ENCODE measurements at places on chromosomes 5 and 9.

DNA sequence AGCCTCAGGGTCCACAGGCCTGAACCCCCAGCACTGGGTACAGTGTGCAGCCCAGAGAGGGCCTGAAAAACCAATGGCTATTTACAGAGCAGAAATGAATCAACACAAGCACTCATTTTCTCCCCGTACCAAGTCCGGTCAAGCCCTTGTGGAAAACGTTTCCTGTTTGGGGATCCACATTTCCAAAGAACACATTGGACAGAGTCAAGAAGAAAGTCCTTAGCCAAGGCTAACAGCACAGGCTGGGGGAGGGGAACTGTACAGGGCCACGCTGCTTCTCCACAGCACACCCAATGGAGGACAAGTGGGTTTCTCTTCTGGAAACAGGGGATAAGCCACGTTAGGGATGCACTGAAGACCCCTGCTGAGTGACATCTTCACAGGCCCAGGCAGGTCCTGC, 62.3 kb downstream of the NSUN2 start:
- no peak for DNase-seq

- no peak for DNase-seq
These were observed 1.4 kb upstream of the PHF24 start for GRCh38 chr9:34956648-34957047.

- peak; percentile 73 for DNase-seq
These were observed 686.5 kb upstream of the DMAC1 start for GRCh38 chr9:8486095-8486494.

DNA sequence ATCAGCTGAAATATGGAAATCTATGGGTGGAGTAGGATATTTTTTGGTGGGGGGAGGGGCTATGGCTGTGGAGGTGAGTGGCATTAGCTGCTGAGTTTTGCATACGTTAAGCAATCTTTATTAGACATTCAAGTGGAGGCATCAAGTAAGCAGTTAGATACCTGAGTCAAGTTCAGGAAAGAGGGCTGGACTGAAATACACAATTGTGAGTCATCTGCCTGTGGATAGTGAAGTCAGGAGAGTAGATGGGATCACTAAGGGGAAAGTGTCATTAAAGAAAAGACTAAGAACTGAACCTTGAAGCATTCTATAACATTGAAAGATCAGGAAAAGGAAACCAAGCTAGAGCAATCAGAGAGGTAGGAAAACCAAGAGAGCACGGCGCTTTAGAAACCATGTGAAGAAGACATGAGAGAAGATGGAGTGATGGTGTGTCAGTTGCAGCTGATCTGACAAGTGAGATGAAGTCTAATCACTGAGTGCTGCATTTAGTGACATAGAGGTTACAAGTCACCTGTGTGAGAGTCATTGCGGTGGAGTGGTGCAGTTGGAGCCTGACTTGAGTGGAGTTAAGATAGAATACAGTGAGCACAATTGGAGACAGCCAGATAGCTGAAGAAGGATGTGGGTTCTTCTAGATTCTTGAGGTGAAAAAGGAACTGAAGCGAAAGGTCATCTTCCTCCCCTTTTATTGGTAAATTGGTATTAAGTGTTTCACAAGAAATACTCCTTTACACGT, 88.7 kb downstream of the PIP5K1B start:
- DNase-seq: no peak

DNA sequence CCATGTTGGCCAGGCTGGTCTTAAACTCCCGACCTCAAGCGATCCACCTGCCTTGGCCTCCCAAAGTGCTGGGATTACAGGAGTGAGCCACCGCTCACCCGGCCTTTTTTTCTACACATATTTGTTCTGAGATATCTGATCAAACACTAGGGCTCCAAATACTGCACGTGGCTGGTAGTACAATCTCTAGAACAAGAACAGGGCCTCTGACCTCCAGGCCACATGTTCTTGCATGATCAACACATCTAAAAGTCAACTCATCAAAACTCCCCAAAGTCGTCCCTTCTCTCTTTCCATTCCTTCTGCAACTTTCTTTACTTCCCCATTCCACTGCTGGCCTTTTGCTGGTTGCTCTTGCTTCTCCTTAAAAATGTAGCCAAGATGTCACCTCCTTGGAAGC, 113.3 kb upstream of the LHFPL2 start:
- DNase-seq: no peak

- DNase-seq: no peak
These were observed 5.7 kb downstream of the MAPKAP1 start for GRCh38 chr9:125701351-125701750.

- no peak for DNase-seq
These were observed 168.2 kb downstream of the ARHGAP26 start for GRCh38 chr5:142938266-142938880.

GRCh38 chr5:179732918-179733771, 523 bp downstream of the MAML1 start:
- DNase-seq: peak; percentile 63

DNA sequence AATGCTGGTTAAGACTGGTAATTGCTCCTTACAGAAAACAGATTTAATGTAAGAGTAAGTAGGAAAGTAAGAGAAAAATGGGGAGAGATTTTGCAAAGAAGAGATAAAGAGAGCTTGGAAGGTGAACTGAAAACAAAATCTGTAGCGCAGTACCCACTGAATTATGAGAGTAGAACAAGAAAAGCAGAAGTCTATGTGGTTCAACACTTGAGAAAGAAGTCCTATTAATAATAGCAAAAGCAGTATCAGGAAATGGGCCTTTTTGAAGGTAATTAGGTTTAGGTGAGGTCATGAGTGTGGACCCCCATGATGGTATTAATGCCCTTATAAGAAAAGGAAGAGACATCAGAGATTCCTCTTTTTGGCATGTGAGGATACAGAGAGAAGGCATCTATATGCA, 460.6 kb downstream of the CETN3 start:
- DNase-seq: no peak

DNA sequence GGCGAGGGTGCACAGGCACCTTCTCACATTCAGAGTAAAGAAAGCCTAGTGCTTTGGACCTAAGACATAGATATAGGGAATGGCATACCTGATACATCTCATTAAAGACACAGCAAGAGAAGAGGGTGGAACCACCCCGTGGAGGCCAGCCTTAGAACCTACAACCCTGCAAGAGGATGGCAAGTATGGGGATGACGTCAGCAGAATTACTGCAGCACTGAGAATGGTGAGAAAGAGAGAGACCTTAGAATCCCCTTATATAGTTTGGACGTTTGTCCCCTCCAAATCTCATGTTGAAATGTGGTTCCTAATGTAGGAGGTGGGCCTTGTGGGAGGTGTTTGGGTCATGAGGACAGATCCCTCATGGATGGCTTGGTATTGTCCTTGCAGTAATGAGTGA, 28.2 kb upstream of the ADCY2 start:
- DNase-seq: no peak

DNA sequence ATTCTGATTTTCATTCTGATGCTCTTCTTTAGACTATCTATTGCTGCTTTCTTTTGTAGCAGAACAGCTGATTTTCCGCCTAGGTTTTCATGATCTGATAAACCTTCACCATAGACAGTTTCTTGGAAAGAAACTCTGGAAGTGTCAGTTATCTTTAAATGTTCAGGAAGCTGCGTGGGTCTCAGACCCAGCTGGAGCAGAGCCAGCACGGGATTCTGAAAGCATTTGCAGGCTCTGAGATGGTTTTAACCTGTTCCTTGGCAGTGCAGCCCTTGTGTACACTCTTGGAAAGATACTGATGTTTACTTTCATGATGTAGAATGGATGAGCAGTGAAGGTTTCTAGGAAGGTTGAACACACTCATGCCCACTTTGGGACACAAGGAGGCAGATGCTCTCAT, 178.0 kb upstream of the DMRT1 start:
- DNase-seq: no peak

DNA sequence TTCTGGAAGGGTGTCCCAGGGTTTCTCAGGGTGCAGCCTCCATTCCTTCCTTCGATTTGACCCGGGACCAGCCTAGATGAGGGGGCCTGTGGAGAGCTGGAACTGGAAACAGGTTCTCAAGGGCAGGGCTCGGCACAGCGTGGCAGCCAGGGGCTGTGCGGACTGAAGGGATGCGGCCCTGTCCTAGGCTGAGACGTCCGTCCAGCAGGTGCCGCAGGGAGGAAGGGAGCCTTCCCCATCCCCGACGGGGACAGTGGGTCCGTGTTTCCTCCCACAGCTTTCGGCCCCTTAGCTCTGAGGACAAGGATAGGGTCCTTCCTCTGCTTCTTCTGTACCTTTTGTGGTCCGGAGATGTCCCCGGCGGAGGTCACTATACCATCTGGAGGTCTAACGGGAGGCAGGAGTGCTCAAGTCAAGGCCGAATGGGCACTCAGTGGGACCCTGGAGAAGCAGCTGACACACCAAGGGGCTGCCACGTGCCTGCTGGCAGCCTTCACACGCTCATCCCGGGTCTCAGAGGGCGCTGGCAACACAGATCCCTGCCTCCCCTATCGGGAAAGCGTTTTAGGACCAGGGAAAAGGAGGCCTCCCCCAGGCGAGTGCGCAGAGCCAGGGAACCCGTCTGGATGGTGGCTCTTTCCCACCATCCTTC, 49.9 kb downstream of the USP20 start:
- no peak for DNase-seq

GRCh38 chr5:75498208-75498777, 13.1 kb downstream of the CERT1 start:
- DNase-seq: no peak

DNA sequence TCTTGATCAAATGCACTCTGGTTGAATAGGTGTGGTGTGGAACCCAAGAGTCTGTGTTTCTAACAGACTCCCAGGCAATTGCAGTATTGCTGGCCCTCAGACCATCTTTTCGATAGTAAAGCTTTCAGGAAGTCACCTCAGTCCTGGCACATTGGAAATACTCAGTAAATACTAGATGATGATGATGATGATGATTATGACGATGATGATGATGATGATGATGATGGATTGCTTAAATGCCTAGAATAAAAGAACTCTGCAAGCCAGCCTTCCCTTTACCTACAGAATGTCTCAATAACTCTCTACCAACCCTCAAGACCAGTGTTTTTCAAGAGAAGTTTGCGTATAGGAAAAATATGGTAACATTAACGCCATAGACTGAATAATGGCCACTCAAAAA, 268.0 kb downstream of the DNAH5 start:
- no peak for DNase-seq

DNA sequence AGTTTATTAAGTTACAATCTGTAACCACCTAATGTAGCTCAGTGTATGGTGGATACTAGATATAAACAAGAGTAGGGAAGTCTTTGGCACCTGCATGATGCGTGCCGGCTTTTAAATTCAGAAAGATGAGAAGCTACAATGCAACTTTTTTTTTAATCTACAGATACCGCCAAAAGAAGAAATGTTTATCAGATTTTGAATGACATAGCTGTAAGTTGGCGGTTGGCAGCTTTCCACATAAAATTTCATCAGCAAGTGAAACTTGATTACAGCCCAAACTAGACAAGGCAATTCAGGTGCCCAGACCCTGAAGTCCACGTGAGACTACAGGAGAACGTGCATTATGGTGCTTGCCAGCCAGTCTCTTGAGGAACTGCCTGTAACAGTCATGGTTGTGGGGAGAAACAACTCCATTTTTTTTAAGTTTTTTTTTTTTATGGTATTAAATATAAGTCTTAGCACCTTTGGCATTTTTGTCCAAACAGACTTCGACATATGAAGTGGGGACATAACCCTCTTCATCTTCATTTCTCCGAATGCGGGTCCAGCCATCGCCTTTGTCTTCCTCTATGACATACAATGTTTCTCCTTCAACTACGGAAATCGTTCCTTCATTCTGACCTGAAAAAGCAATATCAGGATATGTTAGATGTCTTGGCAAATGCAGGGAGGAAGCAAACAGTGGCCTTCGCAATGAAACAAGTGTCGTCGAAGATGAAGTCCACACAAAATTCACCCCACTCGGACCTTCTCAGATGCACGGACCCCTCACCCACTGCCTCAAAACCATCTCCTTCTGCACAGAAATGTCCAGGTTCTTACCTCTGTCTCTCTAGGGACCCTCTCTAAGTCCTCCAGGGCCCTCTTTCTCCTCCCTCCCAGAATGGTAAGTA, 60.4 kb downstream of the USP20 start:
- no peak for DNase-seq

GRCh38 chr5:177361418-177362291, 3.9 kb downstream of the RGS14 start:
- DNase-seq: peak; percentile 47

GRCh38 chr9:82021198-82021597, 32.6 kb downstream of the SPATA31D1 start:
- DNase-seq: no peak

GRCh38 chr5:10481241-10481935, 39.7 kb downstream of the ROPN1L start:
- no peak for DNase-seq

DNA sequence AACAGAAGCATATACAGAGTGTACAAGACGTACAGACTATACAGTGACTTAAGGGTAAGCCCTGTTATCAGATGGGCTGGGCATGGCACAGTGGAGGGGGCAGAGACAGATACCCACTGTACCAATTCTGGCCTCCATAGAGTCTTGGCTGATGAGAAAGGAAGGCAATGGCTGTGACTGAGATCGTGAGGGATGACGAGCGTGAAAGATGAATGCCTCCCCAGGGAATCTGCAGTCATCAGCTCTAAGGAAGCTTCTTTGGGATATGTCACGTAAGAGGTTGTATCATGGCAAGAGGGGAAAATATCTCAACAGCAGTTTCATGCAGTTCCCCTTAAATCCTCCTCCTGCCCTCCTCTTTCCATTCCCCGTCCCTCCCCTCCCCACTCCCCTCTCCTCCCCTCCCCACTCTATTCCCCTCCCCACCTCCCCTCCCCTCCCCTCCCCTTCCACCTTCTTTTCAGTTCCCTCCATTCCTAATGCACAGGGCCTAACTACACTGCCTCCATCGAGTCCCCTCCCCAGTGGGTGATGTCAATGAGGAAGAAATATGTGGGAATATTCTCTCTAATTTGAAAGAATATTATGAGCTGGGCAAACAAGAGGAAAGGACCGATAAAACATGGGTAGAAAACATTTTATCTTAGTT, 226.4 kb upstream of the DAP start:
- no peak for DNase-seq

DNA sequence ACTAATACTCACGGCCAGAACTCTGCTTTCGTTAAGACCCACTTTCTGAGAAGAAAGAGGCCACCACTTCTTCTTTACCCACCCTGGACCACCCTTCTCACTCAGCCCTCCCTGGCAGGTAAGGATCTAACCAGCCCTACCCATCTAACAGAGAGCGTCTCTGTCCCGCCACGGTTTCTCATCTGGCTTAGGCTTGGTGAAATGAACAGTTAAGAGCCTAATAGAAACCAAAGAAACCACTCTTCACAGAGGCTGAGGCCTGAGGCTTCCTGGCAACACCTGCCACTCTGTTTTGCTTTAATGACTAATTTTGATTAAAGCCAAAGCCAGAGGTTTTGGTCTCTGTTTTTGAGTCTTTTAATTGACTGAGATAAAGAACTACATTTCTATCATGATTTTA, 354.1 kb upstream of the SLC30A5 start:
- DNase-seq: no peak

DNA sequence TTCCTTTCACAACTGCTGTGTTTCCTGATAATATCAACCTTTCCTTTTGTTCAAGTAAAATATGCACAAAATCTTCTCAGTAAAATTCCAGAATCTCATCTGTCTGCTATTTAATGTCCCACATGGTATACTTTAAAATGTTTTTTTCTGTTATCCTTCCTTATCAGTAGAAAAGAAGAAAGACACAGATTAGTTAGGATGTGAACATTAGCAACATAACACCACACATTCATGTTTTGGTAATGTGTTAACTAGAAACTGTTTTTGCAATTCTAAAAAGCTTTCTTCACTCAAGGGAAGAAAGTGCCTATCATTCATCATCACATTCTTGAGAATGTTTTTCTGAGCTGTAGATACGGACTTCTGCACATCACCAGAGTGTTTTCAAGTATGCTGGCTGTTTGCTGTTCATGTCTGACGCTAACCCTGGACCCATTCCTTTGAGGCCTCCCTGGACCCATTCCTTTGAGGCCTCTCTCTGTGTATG, 10.5 kb upstream of the ARSB start:
- DNase-seq: no peak

Measured in aorta (tissue), 5 donors.